ENCODE measurements at places on chromosomes 7 and 10. TPM values are rescaled to one million over a fixed set of nuclear protein-coding genes. Genes with fewer than 3 reads are reported as not detected.

Gene HOXA3
- total RNA-seq, result 0.78 TPM

Gene C7orf33
- not detected for total RNA-seq

Gene SAMD8
- 26.6 TPM for total RNA-seq

Gene LRIT1
- total RNA-seq, result not detected

Gene PLXNA4
- total RNA-seq, result 5.1 TPM

Gene PRLHR
- not detected for total RNA-seq

Gene SH2B2
- total RNA-seq, result 1.6 TPM

Gene PNLIPRP3
- total RNA-seq, result not detected

Gene ITGA8
- not detected for total RNA-seq

Gene CAMK2B
- 0.70 TPM for total RNA-seq

Gene SNX13
- total RNA-seq, result 37.4 TPM

Gene CTAGE6
- total RNA-seq, result 0.40 TPM

Gene GSTO2
- total RNA-seq, result 0.75 TPM

Gene PRSS37
- total RNA-seq, result not detected

Gene OPN4
- not detected for total RNA-seq

Gene EBF3
- not detected for total RNA-seq

Gene ZNF138
- total RNA-seq, result 6.0 TPM

Gene NOLC1
- total RNA-seq, result 42.6 TPM

Gene ELFN1
- total RNA-seq, result 0.45 TPM

Gene HOXA5
- 0.29 TPM for total RNA-seq

Gene LRRC18
- total RNA-seq, result not detected

Gene HOXA6
- total RNA-seq, result 0.28 TPM

Gene CSGALNACT2
- total RNA-seq, result 49.9 TPM

Gene CH25H
- 0.20 TPM for total RNA-seq

Gene CUX1
- total RNA-seq, result 59.8 TPM

Gene TAC1
- total RNA-seq, result not detected

Gene ACSL5
- 71.2 TPM for total RNA-seq

Gene CRPPA
- 2.1 TPM for total RNA-seq

Gene ANKRD61
- total RNA-seq, result not detected

Gene PRR15
- total RNA-seq, result not detected
